Type B pancreatic cell (in vitro differentiated cells): ENCODE measurements at places on chromosomes 5 and 9. TPM values are rescaled to one million over a fixed set of nuclear protein-coding genes. Genes with fewer than 3 reads are reported as not detected.

UCK1 gene
- total RNA-seq: 25.9 and 36.8 TPM in 2 replicates

SPATA31C1 gene
- total RNA-seq: 0.07 TPM in 1 of 2 replicates, not detected in the other

PLAC8L1 gene
- 0.95 and 2.4 TPM in 2 replicates for total RNA-seq

LHX2 gene
- total RNA-seq: 1.2 TPM in 1 of 2 replicates, not detected in the other

NFIB gene
- total RNA-seq: 62.9 and 76.4 TPM in 2 replicates

GPBP1 gene
- 82.4 and 102 TPM in 2 replicates for total RNA-seq

PCDHA3 gene
- 0.24 and 2.6 TPM in 2 replicates for total RNA-seq

TNFSF15 gene
- 3.3 and 7.3 TPM in 2 replicates for total RNA-seq
